M059J (cell line): ENCODE measurements at places on chromosomes 1 and 21. TPM values are rescaled to one million over a fixed set of nuclear protein-coding genes. Genes with fewer than 3 reads are reported as not detected.
A peak's percentile ranks its signal among the peaks of the same experiment; 100 is the strongest.

KCNJ6 gene
- total RNA-seq = 0.12 and 0.15 TPM in 2 replicates

KCNN3 gene
- 0.37 TPM in 1 of 2 replicates, not detected in the other for total RNA-seq

DNA sequence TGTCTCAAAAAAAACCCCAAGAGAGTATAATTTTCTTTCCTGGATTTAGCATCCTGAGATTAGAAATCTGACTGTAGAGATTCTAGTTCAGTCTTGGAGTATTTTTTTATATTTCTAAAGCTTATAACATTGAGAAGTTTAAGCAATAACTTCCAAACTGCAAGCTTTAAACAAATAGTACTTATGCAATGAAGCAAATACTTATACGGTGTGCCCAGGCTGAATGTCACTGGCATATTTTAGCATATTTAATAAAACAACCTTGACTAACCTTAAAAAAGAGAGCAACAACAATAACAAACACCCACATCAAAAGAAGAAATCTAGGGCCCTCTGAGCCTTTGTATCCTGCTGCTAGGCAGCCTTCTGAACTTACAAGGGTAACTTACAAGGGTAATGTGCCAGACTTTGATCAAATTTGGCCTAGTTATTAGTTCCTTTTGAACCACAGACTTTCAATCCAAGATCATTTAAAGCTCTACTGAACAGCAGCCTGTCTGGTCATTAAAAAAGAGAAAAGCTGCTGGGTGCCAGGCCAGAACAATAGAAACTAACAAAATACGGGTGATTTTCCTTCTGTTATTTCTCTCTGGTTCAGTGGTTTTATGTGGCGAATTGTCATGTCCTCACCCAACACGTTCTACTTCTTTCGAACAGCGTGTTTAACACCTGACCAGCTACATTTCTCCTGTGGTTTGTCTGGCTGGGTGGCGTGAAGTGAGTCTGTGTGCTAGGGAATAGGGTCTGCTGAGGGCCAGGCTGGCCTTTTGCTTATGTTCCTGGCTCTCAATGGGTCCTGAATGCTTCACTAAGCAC lies 16.2 kb downstream of the MTOR start:
- DNase-seq = no peak

CHIA gene
- total RNA-seq = not detected in 2 replicates

DNA sequence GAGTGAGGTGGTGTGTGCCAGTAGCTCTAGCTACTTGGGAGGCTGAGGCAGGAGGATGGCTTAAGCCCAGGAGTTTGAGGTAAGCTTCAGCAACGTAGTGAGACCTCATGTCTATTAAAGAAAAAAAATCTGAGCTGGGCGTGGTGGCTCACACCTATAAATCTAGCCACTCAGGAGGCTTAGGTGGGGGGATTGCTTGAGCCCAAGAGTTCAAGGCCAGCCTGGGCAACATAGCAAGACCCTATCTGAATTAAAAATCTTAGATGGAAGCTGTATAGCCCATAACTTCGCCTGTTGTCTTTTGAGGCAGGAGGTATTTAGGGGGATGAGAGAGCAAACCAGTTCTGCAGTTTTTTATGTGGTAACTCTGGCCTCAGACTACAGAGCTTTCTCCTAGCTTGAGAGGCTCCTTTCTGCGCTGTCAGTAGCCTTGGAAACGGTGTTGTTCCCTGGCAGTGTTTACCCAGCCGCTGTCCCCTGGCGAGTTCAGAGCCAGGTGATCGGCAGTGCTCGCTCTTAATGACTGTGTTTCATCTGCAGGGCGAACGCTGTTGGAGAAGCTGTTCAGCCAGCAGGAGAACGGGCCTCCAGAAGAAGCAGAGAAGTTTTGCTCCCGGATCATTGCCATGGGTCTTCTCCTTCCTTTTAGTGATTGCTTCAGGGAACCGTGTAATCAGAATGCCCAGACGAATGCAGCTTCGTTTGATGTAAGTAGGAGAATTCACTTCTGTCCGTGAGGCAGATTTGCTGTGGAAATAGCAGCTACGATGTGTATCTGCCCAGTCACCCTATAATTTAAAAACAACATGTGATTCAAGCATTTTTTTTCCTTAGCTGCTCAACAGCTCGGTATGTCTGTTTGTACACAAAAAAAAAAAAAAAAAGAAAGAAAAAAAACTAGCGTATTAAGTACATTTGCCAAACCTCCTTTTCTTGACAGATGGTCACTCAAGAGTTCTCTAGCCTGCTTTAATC lies 31.2 kb downstream of the FMN2 start:
- DNase-seq = peak; percentile 65

GRCh38 chr1:208942394-208943130 lies 641.0 kb upstream of the CAMK1G start:
- peak; percentile 56 for DNase-seq

FAM72C gene
- total RNA-seq = 4.3 and 5.2 TPM in 2 replicates

DNA sequence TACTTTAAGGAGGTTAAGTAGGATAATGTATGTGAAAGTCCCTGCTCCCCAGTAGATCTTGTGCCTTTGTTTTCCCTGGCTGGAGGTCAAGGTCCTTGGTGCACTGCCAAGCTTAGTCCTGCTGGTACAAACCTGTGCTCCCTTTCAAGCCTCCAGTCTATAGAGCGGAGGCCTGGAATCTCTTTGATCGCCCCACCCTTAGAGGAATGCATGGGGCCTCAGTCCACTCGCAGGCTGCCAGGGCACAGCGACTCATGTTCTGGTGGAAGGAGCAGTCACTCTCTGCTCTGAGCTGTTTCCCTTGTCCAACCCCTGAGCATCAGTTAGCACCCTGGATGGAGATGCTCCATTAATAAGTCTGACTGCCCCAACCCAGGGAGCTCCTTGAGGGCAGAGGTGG lies 121.8 kb downstream of the HMGB4 start:
- DNase-seq = peak; percentile 71

RNF186 gene
- not detected in 2 replicates for total RNA-seq

- peak; percentile 27 for DNase-seq
These were observed 17.7 kb downstream of the TNR start for GRCh38 chr1:175725684-175726083.

SPOCD1 gene
- 33.0 and 52.0 TPM in 2 replicates for total RNA-seq

DNA sequence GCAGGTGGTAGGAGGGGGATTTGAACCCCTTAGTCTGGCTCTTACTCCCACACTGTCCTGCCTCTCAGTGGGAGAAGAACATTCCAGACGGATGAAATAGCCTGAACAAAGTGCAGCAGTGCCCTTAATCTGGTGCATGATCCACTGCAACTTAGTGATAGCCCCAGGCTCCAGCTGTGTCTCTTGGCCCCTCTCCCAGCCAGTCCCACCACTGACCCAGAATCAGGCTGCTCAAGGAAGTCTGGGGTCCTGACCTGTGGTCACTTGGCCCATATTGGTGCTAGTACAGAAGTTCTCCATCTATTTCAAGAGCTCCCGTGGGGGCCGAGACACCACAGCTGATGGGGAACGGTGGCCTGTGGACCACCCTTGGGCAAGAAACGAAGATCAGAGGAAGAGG lies 255.0 kb downstream of the KAZN start:
- DNase-seq = no peak

DNA sequence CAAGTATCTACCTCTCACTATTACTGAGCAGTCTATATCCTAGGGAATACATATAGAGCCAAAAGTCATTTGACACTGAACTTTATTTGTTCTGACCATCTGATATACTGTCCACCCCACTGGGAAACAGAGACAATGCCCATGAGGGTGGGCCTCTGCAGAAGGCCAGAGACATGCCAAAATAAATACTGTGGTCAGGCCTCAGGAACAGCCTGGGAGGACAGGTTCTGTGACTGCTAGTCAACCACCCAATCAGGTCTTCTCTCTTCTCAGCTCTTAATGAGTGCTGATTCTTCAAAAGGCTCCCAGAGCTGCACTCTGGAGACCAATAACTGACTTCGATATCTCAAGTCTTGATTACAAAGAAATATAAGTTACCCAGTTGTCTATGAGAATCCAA lies 5.5 kb upstream of the ANKRD35 start:
- peak; percentile 29 for DNase-seq

DNA sequence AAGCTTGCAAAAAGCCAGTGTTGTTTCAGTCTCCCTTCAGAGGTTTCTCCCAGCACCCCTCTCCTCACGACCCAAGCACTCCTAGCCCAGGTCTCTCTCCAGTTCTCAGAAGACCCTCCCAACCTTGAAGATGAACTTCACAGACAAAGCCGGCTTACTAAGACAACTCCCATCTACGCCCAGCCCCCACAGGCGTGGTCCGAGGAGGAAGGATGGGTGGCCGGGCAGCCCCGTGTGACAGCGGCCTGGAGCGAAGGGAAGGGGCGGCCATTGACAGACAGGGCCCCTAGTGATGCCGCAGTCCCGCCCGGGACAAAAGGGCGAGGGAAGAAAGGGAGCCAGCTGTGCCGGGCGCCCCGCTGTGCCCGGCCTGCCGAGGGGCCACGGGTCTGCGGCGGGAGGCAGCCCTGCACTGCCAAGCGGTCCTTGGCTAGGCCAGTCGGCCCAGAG lies 6.9 kb downstream of the PAX7 start:
- DNase-seq = no peak

- DNase-seq = peak; percentile 31
These were observed 49.9 kb upstream of the CYP2J2 start for GRCh38 chr1:59976194-59977074.

MAP3K6 gene
- 9.2 and 18.1 TPM in 2 replicates for total RNA-seq

- peak; percentile 91 for DNase-seq
These were observed 134.8 kb downstream of the FGGY start for GRCh38 chr1:59431566-59432294.

AHCTF1 gene
- 24.2 and 37.4 TPM in 2 replicates for total RNA-seq

- peak; percentile 47 for DNase-seq
These were observed 529 bp downstream of the EGLN1 start for GRCh38 chr1:231421546-231421970.

- DNase-seq = no peak
These were observed 17.0 kb downstream of the NSL1 start for GRCh38 chr1:212774584-212774983.

DNA sequence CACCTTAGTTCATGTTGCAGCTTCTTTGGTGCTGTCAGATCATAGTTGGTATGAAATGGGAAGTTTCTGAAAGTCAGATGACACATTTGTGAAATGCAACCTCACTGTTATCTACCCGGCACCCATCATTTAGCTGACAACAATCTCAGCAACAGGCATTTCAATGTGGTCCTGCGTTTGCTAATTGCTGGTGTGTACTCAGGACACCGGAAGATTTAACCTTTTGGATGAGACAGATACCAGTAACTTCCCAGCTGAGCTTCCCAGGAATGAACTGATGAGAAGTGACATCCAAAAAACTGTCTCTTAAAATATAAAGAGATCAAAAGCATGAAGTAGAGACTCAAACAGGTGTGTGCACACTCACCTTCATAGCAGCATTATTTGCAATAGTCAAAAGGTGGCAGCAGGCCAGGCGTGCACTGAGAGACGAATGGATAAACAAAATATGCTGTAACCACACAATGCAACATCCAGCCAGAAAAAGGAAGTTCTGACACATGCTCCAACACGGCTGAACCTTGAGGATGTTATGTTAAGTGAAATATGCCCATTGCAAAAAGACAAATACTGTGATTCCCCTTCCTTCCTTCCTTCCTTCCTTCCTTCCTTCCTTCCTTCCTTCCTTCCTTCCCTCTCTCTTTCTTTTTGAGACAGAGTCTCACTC lies 7.9 kb upstream of the CLDN14 start:
- peak; percentile 54 for DNase-seq

- no peak for DNase-seq
These were observed 35.9 kb downstream of the POFUT2 start for GRCh38 chr21:45251635-45252447.

GRCh38 chr1:113783254-113784103 lies 24.2 kb upstream of the PHTF1 start:
- peak; percentile 42 for DNase-seq

GRCh38 chr1:26284597-26285347 lies 4.9 kb downstream of the SH3BGRL3 start:
- DNase-seq = peak; percentile 99

RBM11 gene
- total RNA-seq = 0.20 TPM in 1 of 2 replicates, not detected in the other

- DNase-seq = peak; percentile 76
These were observed 26.4 kb downstream of the ABCA4 start for GRCh38 chr1:94094469-94095111.

DNA sequence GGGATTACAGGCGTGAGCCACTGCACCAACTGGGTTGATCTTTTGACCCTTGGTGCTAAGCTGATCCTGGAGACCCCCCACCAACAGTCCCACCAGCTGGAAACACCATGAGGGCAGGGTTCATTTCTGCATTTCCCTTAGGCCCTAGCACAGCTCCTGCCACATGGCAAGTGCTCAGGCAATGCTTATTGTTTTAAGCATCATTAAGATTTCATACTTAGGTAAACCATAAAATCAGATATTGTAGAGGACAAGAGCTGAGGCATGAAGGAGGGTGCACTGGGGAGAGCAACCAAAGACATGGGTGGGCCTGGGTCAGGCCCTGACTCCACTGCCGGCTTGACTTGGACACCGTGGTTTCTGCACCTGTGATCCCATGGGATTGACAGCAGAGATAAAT lies 17.7 kb downstream of the CHIT1 start:
- DNase-seq = no peak

GRCh38 chr1:21157054-21157453 lies 19.6 kb downstream of the EIF4G3 start:
- DNase-seq = no peak

- DNase-seq = peak; percentile 61
These were observed 68.1 kb downstream of the RPS6KA1 start for GRCh38 chr1:26597629-26598039.

DNA sequence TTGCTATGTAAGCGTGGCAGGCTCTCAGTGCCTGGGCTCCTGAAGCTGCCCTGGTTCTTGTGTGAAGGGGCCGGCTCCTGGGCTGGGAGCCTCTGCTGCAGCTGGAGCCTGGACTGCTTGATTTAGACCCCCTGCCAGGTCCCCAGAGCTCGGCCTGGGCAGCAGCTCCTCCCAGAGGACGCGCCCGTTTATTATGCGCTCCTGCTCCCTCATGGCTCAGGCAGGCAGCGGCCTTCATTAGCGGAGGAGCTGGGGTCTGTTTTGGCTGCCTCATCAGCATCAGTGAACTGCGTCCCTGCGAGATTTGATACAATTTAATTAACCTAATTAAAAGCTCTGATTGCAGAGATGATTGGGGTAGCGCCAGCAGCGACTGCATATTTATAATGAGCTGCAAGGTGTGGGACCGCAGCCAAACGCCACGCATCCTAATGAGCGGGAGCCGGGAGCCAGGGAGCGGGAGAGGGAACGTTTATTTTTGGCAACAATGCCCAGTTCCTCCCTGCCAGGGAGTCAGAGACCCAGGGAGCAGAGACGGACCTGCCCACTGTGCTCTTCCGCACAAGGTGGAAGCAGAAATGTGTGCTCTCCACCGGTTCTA lies 16.6 kb downstream of the UTP11 start:
- peak; percentile 33 for DNase-seq

DNA sequence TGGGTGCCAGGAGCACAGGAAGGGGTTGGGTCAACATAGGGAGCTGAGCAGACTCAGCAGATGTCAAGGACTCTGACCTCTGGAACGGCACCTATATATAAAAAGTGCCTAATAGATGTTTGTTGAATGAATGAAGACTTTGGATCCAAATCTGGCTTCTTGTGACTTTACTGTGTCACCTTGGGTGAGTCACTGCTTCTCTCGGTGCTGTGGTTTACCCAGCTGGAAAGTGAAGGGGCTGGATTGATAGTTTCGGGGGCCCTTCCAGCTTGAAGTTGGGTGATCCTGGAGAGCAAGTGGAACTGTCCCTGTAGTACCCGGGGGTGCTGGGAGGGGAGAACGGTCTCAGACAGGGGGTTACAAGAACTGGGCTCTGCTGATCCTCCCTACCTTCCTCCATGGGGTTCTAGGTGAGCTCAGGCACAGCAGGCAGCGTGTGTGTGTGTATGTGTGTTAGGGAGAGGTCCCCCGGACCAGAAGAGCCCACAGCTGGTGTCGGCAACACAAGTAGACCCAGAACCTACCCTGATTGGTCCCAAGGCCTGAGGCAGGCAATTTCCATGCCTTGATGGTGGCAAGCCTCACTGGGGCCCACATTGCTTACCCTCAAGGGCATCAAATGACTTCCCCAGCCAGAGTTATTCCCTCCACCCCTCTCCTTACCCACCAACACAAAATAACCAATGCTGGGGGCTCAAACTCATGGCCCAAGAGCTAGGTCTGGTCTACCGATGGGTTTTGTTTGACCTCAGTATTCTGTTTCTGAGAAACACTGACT lies 5.5 kb upstream of the PADI1 start:
- DNase-seq = no peak
